Activated T-helper 17 cell treated with anti-CD3 and anti-CD28 coated beads, Interleukin-2, amount 50 U/mL, for 72 hours (primary cell): ENCODE measurements at places on chromosomes 5 and 9. TPM values are rescaled to one million over a fixed set of nuclear protein-coding genes. Genes with fewer than 3 reads are reported as not detected.
A peak's percentile ranks its signal among the peaks of the same experiment; 100 is the strongest.

DNA sequence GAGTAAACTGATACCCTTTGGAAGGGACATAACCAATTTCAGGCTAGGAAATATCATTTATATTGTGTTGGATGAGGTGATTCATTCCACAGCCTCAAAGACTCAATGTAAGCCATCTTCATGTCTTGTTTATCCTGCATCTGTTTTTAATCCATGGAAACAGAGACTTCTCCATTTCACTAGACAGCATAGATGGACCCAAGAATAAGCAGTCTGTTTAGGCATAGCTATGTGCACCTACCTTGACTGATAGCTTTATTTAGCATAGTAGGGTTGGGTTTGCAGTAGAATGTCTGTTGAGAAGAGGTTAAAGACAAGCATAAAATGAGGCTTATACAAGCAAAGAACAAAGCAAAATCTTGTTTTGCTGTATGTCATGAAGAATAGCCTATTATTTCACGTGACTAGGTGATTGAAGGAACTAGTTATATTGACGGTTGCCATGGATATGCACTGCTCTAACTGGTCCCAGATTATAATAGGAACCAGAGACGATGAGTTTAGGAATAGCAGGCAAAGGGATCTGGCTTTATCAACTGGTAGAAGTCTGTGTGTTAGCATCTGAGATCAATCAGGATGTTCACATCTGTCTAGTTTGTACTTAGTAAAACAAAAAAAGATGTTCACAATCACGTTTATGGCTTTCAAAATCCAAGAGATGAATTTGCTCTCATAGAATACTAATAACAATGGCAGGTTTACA, 154.8 kb upstream of the KLF9 start:
- no peak for ATAC-seq

DNA sequence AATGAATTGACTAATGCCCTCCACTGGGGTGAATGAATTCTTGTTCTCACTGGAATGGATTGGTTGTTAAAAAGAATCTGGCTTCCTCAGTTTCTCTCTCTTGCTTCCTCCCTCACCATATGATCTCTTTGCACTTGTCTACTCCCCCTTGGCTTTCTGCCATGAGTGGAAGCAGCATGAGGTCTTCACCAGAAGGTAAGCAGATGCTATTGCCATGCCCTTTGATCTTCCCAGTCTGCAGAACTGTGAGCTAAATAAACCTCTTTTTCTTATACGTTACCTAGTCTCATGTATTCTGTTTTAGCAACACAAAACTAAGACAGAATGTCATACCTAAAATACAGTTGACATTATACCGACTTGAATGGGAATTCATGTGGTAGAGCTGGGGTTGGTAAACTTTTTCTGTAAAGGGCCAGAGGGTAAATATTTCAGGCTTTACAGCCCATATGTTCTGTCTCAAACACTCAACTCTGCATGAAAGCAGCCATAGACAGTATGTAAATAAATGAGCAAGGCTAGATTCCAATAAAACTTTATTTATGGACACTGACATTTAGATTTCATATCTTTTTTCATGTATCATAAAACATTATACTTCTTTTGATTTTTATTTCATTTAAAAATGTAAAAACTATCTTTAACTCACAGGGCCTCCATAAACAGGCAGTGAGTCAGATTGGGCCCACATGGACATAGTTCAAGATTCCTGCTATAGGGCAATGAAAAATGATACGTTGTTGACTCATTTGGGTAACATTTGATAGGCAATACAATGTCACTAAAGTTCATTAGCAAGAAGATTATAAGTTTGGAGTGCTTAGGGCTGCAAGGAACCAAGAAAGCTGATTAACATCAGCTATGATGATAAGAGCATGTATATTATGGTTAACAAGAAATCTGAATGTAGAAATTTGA, 79.4 kb upstream of the TLE4 start:
- no peak for ATAC-seq

TUSC1 gene
- total RNA-seq = not detected

- peak; percentile 34 for ATAC-seq
These were observed 131.4 kb downstream of the MRPL36 start for GRCh38 chr5:1668141-1668721.

BRIX1 gene
- total RNA-seq = 84.2 TPM

GRCh38 chr5:132530946-132531345, 12.4 kb downstream of the IL5 start:
- ATAC-seq = peak; percentile 28

DNA sequence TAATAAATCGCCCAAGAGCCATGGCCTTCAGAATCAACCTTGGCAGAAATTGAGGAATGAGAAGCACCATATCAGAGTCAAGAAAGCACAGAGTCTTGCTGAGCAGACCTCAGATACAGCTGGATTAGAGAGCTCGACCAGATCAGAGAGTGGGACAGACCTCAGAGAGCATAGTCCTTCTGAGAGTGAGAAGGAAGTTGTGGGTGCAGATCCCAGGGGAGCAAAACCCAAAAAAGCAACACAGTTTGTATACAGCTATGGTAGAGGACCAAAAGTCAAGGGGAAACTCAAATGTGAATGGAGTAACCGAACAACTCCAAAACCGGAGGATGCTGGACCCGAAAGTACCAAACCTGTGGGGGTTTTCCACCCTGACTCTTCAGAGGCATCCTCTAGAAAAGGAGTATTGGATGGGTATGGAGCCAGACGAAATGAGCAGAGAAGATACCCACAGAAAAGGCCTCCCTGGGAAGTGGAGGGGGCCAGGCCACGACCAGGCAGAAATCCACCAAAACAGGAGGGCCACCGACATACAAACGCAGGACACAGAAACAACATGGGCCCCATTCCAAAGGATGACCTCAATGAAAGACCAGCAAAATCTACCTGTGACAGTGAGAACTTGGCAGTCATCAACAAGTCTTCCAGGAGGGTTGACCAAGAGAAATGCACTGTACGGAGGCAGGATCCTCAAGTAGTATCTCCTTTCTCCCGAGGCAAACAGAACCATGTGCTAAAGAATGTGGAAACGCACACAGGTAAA, 4.5 kb downstream of the NFX1 start:
- no peak for ATAC-seq

GRCh38 chr9:124370896-124371582, 44.2 kb downstream of the PSMB7 start:
- no peak for ATAC-seq

- ATAC-seq = no peak
These were observed 234.5 kb downstream of the PCSK1 start for GRCh38 chr5:96198356-96199058.

RPL37 gene
- total RNA-seq = 1,599 TPM

- no peak for ATAC-seq
These were observed 33.8 kb downstream of the RCL1 start for GRCh38 chr9:4826417-4827166.

GRCh38 chr5:107401470-107402122, 269.1 kb downstream of the EFNA5 start:
- ATAC-seq = peak; percentile 35

DNA sequence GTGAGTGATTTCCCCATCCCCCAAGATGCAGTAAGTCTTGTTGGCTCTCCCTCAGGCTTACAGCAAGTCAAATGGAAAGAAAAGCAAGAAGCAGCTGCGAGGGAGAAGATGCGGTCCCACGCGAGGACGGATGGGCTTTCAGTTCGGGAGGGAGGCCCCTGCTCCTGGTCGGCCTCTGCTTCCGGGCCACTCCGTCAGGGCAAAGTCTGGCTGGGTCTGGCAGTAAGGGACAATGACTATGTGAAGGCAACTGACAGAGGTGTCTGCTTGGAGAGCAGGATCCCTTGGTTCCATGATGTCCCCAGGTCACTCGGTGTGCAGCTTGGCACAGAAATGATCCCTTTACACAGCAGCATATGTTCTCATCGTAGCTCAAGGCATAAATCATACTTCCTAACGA, 146.7 kb downstream of the HSPA4 start:
- ATAC-seq = no peak

DNA sequence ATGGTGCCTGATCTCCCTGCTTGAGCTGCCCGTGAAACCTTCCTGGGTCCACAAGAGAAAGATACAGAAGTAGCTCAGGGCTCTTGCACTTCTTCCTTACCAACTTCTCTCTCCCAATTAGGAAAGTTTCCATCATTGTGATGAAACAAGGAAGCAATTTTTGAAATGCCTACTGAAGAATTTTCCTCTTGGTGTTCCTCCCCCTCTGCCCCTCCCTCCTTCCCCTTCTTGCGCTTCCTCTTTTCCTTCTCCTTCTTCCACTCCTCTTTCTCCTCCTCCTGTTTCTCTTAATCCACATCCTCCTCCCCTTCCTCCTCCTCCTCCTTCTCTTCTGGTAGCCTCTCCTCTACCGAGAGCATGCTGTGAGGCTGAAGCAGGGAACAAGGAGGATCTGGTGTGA, 36.3 kb upstream of the OTULINL start:
- ATAC-seq = no peak

MLANA gene
- not detected for total RNA-seq

AGXT2 gene
- total RNA-seq = not detected

GZMA gene
- total RNA-seq = 10.3 TPM

GRCh38 chr5:136892000-136892399, 526.7 kb upstream of the TRPC7 start:
- no peak for ATAC-seq

DNA sequence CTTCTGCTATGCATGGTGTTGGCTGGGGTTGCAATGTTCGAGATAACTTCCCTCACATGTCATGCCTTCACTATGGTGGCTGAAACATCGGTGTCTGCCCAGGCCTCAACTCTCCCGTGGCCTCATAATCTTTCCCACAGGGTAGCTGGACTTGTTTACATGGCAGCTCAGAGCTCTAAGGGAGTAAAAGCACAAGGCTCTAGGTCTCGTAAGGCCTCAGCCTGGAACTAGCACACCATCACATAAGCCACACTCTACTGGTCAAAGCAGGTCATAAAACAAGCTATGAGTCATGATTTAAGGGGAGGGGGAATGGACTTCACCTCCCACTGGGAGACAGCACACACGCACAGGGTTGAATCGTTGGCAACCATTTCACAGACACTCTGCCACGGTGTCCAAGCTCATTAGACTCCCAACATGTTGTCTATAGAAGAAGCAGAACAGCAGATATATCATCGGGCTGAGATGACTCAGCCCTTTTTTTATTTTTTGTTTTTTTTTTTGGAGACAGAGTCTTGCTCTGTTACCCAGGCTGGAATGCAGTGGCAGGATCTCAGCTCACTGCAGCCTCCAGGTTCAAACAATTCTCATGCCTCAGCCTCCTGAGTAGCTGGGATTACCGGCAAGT, 66.8 kb upstream of the IL17B start:
- ATAC-seq = no peak

- ATAC-seq = no peak
These were observed 615.0 kb upstream of the RGMB start for GRCh38 chr5:98158440-98158839.

DNA sequence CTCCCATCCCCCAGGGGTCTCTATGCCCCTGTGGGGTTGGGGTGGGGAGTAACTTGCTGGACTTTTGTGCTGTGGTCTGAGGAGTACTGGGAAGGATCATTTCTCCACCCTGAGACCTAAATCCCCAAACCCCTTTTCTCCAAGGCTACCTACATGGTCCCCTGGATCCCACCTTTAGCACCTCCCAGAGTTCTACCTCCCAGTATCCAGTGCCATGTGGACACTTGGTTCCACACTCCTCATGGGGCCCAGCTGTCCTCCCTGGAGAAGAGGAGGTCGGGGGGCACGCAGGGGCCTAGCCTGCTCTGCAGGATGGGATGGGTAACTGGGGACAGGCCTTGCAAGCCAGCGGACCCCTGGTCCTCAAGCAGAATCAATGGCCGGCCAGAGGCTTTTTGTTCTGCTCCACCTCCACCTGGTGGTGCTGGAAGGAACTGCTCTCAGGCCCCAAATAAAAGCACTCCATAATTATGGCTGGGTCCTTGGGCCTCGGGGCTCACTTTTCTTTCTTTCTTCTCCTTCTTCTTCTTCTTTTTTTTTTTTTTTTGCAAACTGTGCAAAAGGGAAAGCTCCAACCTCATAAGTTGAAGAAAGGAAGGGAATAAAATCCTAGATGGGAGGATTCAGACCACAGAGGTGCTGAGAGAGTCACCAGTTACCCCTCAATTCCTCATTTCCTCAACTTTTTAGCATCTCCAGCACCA, 68.4 kb downstream of the PSD2 start:
- peak; percentile 57 for ATAC-seq

ZFP37 gene
- total RNA-seq = 1.6 TPM

DNA sequence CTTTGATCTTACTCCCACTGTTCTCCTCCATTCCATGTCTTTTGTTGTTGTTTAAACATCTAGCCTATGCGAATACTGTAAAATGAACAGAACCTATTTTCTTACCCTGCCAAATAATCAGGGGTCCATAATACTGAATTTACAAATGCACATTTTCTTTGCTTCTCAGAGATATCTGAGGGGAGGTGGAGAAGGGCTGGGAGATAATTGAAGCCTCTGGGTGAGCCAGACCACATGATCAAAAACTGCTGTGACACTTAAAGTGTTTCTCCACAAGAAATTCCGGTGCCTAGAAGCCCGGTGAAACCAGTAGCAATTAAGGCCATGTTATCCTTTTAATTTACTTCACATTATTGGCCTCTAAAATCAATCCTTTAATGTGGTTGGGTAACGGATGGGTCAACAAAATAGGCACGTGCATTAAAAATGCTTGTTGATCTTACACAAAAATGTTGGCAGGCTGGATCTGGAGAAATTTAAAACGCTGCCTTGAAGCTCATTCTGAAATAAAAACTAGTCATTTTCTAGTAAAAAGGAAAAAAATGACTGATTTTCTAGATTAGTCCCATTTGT, 10.8 kb downstream of the SEMA6A start:
- no peak for ATAC-seq

- no peak for ATAC-seq
These were observed 29.0 kb upstream of the FAM174A start for GRCh38 chr5:100505984-100506670.

GRXCR2 gene
- total RNA-seq = not detected

- ATAC-seq = no peak
These were observed 838 bp downstream of the POLK start for GRCh38 chr5:75512383-75513074.

ZNF474 gene
- not detected for total RNA-seq

DNA sequence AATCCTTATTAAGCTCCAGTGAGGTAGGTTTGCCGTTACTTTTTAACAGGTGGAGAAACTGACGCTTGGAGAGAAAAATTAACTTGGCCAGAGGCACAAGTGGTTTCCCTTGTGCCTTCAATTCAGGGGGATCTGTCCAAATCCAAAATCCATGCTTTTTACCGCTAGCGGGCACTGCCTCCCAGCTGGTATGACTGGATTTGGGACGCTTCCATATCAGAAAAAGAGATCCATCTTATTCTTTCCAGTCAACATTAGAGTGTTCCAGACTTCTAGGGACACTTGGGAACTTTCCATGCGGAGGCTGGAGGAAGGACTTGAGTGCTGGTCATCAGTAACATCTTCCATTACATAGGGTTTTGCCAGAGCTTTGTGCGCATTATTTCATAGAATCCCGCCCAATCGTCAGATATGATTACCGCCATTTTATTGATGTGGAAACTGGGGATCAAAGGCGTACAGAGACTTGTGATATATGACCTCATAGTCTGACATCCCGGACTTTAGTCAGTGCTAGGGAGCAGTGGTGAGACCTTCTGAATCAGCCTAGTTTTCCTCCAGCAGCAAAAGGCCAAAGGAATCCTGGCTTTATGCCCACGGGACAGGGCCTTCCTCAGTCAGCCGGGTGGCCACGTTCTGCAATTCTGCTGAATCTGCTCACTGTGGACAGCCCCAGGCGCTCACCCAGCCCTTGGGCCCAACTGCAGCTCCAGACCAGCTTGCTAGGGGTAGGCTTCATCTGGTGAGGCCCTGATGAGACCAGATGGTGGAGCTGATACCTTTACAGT, 1.1 kb upstream of the GNPDA1 start:
- ATAC-seq = no peak

FOXD4L3 gene
- total RNA-seq = not detected
